Right renal cortex interstitium (tissue), 3 donors: ENCODE measurements at places on chromosomes 16 and 17. TPM values are rescaled to one million over a fixed set of nuclear protein-coding genes. Genes with fewer than 3 reads are reported as not detected.

Gene C17orf50
- polyA plus RNA-seq = not detected

Gene HSD3B7
- polyA plus RNA-seq = 7.3 TPM

DNA sequence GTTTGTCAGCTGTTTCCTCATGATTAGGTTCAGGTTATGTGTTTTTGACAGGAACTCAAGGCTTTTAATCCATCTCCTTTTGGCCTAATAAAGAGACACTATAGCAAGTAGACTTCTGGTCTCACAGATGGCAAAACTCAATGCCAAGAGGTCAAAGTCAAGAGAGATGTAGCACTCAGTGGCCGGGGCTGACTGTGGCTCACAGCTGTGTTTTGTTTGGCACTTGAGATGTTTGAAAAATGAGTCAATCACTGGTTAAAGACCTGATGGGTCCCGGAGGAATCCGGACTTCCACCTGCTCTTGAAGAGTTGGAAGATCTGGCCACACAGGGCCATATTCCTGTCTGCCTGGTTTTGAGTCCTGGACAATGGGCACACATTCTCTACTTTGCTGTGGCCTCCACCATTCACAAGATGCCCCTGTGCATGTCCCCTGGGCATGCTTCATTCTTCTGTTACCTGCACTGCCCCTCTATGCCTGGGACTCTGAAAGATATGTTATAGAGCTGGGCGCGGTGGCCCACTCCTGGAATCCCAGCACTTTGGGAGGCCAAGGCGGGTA, 210.3 kb downstream of the SNX29 start:
- no peak for DNase-seq

Gene EXOC3L1
- 5.6 TPM for polyA plus RNA-seq

DNA sequence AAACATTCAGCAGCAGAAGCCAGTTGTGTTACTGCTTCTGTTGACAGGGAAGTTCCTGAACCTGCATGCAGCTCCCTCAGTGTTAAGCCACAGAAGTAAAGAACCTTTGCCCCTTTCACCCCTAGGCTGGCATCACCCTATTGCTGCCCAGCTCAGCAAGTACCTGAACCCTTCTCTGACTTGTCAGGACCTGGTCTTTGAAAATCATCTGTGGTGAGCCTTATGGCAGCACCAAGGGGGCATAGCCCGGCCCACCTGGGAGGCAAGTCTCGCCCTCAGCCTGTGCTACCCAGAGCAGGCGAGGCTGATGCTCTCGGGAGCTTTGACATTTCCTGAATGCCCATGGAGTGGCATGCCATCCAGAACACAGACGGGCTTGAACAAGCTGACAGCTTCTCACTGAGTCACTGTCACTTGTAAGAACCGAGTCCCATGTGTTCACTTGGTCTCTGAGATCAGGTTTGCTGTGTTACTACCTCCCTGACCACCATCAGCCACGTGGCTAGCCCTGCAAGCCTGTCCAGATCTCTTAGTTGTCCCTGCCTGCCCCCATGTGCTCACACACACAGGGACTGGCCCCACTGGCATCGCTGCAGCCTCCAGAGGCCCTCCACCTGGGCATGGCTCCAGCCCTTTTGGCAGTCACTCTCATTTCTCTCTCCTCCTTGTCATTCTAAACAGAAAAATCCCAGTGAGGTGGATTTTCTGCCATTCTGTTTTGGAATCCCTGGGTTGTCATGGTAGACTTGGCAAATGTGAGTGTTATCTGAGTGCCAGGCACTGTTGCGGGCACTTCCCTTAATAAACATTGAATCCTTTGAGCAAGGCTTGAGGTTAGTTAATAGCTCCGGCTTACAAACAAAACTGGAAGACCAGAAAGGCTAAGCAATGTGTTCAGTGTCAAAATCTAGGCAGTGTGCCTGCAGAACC, 2.9 kb upstream of the CARMIL2 start:
- DNase-seq = no peak
